ENCODE measurements at places on chromosomes 16 and 17.

GRCh38 chr16:35752773-35753558 lies 2293.6 kb downstream of the TP53TG3F start:
- no peak for DNase-seq

DNA sequence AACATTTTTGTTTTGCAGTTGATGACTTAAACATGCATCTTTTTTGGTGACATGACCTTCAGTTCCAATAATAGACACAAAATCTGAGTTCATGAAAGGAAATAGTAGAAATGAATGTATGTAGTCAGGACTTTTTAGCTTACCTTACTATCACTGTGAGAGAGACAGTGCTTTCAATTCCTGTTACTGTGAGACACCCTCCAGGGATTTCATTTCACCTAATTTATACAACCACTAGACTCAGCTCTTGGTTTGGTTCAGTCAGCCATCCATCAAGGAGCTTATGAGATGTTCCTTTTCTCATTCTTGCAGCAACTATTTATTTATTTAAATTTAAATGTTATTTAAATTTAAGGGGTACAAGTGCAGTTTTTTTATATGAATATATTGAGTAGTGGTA lies 77.9 kb downstream of the MAP2K4 start:
- DNase-seq: no peak

DNA sequence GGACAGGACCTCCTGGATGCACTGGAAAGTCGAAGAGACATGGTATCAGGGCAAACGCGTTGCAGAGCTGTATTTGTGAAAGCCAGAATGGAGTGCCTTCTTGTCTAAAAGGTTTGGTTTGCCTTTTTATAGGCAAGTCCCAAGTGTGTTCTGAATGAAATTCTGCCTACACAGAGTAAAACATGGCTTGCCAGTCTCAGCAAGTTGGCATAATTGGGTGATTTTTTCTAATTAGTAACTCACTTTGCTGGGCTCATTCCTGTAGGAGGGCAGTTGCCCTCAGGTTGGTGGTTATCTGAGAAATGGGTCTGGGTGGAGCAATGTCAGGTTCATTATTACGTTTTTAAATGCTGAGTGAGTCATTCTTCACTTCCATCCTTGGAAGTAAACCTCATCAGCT lies at the start of gene KRT25:
Gene KRT25 (minus strand): TSS at position 101 of the 400 bp plus-strand sequence. CDS start 60 bp downstream, at position 41.
- DNase-seq: no peak

- DNase-seq: no peak
Observed at GRCh38 chr17:61504697-61505096, 52.5 kb downstream of the TBX4 start.

GRCh38 chr16:66444049-66444481 lies 17.0 kb downstream of the BEAN1 start:
- DNase-seq: peak; percentile 5

DNA sequence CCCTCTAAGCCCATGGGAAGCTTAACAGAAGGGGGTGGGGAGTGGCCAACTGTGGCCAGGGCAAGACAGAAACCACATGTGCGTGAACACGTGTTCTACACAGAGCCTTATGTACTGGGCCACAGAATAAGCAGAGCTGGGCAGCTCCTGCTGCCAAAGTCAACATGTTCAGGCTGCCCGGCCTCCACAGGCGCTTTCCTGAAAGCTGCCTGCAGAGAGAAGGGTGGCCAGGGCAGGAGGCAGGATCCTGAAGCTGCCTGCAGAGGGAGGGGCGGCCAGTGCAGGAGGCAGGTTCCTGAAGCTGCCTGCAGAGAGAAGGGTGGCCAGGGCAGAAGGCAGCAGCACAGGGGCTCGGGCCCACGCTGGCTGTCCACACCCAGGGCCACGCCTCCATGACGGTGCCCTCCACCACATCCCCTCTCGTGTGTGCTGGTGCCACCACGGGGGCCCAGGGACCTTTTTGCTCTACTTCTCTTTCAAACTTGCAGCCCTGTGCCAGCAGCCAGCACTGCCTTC lies 79.5 kb downstream of the ANKRD11 start:
- DNase-seq: peak; percentile 16

GRCh38 chr16:28623172-28623711 lies 13.4 kb upstream of the SULT1A1 start:
- no peak for DNase-seq

- DNase-seq: peak; percentile 9
Observed at GRCh38 chr17:64081802-64082799, 47.8 kb downstream of the ERN1 start.

- DNase-seq: no peak
Observed at GRCh38 chr16:47644166-47644565, 183.0 kb downstream of the PHKB start.

- DNase-seq: no peak
Observed at GRCh38 chr17:41434005-41434404, 6.8 kb downstream of the KRT38 start.

- DNase-seq: peak; percentile 82
Observed at GRCh38 chr17:46742565-46743270, 75.8 kb downstream of the WNT3 start.

DNA sequence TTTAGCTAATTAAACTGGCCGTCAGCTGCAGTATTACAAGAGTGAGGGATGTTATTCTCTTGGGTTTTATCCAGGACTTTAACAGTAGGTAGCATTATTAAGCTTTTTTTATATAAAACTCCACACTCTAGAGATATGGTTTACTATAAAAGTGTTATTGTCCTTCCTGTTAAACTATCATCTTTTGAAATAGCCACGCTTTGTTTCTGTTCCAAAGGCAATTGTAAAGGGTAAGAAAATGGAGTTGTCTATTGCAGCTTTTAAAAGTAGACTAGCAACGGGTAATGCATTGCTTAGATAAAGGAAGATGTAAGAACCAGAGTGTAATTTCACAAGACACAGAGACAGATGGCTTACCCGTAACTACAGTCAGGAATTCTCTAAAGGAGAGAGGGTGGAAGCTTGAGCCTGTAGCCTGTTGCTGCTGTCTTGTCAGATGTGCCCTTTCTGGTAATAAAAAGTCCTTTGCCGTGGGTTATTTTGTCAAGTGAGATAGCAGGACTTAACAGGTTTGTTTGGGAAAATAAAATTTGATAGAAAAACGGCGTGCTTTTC lies 56.4 kb downstream of the WWOX start:
- DNase-seq: no peak

GRCh38 chr17:79942591-79943346 lies 92.9 kb downstream of the TBC1D16 start:
- DNase-seq: no peak

DNA sequence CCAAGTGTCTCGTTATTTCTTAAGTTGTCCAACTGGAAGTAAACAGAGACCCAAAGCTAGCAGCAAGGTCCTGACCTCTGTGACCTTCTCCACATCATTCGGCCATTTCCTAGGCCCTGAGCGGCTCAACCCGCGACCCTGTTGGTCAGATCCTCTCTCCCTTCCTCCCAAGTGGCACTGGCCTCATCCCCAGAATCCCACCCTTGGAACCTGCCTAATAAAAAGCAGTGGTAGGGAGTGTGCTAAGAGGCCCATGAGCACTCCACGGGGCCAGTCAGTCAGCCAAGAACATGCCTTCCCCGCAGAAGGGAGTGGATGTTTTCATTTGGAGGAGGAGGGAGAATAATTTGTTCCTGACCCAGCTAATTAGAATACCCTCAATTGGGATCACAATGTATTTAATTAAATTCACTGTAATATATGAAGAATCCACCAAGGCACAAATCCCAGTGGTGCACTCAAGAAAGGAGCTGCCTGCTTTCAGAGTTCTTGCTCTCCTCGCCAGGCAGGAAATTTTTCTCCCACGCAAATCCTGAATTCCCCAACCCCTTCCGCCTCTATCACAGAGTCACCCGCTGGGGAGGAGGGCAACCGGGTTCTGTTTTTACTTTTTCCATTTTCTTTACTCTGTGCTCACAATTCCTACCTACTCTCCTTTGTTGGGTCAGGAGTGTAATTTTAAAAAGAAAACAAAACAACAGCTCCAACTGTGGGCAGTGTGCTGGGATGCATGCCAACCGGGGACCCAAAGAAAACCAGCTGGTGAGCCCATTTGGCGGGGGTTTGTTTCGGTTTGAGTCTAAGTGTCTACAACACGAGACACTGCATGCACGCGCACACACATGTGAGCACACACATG lies 153.4 kb downstream of the ZFHX3 start:
- no peak for DNase-seq

- no peak for DNase-seq
Observed at GRCh38 chr17:79907217-79907715, 68.0 kb upstream of the CBX4 start.

- no peak for DNase-seq
Observed at GRCh38 chr16:87740441-87740840, 25.3 kb downstream of the KLHDC4 start.

GRCh38 chr16:48526058-48526957 lies 83.7 kb downstream of the N4BP1 start:
- DNase-seq: no peak

DNA sequence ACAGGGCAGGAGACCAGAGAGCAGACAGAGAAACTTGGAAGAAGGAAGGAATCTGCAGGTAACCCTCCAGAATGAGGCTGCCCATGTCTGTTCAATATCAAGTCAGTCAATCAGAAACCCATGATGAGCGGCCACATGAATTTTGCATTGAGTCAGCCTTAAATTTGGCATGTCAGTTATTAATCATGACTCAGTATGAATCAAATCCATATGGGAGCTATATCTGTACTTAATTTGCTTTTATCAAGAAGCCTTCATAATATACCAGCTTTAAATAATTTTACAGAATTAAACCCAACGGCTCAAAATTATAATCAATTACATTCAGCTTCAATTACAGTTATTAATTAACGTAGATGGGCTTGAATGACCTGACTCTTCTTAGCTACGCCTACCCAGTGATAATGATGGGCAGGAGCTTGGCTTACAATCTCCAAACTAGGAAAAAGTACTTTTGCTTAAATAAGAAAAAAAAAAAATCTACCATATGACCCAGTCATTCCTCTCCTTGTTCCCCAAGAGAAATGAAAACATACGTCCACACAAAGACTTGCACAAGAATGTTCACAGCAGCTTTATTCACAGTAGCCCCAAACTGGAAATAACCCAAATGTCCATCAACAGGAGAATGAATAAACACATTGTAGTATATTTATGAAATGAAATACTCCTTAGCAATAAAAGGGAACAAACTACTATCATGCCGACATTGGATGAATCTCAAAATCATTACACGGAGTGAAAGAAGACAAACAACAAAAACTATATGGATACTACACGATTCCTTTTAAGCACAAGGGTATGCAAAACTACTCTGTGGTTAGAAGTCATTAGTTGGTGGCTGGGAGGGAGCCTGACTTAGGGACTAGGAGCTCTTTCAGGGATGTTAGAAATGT lies 48.6 kb downstream of the SLC39A11 start:
- DNase-seq: no peak

- no peak for DNase-seq
Observed at GRCh38 chr17:20091174-20092029, 82.2 kb downstream of the SPECC1 start.

DNA sequence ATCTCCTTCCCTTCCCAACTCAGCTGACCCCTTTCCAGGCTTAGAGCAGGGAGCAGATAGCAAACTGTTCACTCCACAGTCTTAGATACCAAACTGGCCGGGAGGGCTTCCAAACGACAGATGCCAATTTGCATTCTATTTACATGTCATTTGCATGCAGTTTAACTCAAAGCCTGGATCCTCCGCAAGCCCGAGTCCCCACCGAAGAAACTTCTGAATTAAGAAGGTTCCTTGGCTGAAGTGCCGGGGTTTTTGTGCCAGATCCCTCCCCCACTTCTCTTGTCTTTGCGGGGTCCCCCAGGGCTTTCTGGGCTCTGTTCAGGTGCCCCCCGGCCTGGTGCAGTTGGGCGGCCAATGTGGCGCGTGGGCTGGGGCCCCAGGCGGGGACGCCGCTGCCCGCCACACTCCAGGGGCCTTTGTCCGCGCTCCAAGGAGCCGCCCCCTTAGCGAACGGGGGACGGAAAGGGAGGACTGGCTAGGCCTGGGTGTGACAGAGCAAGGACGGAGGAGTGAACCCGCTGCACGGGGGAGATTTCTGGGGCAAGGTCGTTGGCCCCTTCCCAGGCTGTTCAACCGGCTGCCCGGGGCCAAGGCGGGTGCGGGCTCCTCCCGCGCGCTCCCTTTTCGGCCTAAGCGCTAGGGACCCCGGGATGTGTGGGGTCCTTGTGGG lies 1.2 kb downstream of the GPRC5B start:
- DNase-seq: no peak

DNA sequence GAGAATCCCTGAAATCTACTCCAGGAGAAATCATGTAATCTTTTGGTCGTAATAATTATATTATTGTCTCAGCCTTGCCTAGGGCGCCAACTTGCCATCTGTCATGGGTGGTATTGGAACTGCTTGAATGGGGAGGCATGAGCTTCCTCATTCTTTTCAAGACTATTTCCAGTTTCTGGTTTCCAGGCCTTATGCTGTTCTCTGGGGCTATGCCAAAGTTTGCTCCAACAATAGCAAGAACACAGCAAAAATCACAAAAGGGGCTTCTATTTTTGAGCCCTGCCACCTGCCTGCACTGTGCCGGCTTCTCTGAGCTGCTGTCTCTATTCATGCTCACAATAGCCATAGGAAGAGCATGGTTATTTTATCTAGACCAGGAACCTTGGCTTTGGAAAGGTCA lies 111.7 kb downstream of the SPECC1 start:
- DNase-seq: peak; percentile 58

- DNase-seq: peak; percentile 25
Observed at GRCh38 chr17:42286411-42287221, 1.7 kb upstream of the STAT5A start.

DNA sequence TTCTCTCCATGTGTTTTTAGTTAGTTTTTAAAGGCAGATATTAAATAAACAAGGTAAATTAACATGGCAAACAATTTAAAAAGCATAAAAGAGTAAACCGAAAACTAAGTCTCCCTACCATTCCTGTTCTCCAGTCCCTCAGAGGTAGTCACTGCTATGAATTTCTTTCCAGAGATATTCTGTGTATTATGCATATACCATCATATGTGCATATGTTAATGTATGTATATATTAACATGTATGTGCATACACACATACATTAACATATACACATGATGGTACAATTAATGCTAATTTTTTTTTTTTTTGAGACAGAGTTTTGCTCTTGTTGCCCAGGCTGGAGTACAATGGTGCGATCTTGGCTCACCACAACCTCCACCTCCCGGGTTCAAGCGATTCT lies 32.5 kb downstream of the TANGO6 start:
- DNase-seq: no peak

GRCh38 chr16:65572156-65572555 lies 450.3 kb upstream of the CDH11 start:
- no peak for DNase-seq

GRCh38 chr17:1737531-1738291 lies 5.0 kb upstream of the SERPINF2 start:
- no peak for DNase-seq

- DNase-seq: no peak
Observed at GRCh38 chr16:87253536-87253935, 63.7 kb downstream of the C16orf95 start.

- DNase-seq: peak; percentile 7
Observed at GRCh38 chr16:82639666-82640336, 13.0 kb downstream of the CDH13 start.

DNA sequence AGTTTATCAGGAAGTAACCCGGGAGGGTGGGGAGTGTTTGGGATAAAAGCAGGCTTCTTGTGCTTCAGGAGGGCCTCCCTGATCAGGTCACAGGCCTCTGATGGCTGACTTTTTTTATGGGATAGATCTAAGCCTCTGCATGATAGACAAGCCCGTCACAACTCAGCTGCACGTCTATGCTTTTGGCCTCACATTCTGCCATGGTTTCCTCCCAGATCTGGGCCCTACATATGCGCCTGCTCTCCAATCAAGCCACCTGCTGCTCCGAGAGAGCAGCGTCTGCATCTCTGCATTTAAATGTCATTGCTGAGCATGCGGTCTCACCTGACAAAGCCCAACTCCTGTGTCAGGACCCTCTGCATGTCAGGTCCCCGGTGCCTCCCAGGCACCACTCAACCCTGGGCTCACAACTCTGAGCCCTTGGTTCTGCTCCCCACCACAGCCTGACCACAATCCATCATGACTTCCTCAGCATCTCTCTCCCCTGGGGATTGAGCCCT lies 45.3 kb upstream of the SREBF1 start:
- no peak for DNase-seq
